Activated T-cell treated with anti-CD3 and anti-CD28 coated beads, Interleukin-2, amount 50 U/mL, for 48 hours (primary cell): ENCODE measurements at places on chromosomes 1 and 21.

GRCh38 chr1:207329469-207329868, 8.0 kb downstream of the CD55 start:
- no peak for DNase-seq

DNA sequence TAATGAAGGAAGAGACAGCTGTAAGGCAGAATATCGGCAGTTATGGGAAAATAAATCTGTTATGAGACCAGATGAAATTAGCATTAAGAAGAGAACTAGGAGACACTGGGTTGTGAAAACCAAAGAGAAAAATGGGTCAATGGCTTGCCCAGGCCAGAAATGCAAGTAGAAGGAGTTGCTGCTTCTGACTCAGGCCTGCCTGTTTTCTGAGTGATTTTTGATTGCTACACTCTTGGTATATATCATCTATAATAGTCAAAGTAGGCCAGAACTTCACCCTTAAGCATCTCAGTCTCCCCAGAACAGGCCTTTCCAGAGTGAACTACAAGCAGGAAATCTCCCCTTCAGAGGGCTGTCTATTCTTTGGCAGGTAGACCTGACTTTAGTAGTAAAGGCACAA, 107.0 kb downstream of the NRIP1 start:
- no peak for DNase-seq

- DNase-seq: no peak
Observed at GRCh38 chr1:86335916-86336315, 60.2 kb downstream of the ODF2L start.

DNA sequence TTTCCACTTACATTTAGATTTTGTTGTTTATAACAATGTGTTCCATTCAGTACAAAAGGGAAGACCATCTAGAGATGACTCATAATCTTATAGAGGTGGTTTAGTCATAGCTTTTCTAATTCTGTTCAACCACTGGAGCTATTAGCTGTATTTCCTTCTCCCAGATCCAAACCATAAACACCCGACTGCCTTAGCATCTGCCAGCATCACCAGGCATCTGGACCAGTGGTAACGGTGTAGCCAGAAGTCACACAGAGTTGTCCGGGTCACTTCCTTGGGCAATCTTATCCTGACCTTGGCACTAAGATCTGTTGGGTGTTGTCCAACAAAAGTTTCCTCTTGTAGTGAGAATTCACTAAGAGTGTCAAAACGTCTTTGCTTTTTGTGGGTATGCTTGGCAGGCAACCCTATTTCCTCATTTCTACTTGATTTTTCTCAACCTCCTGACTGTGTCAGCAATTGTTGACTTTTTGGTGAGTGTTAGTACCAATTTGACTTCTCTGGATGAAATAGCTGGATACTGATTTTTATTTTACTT, 372.1 kb upstream of the B3GALT2 start:
- peak; percentile 37 for DNase-seq

GRCh38 chr1:46489638-46490405, at the start of gene DMBX1:
Gene DMBX1, plus strand, starts transcription at chr1:46489836. Its CDS starts 17,175 bp downstream, at chr1:46507011.
- DNase-seq: peak; percentile 71

DNA sequence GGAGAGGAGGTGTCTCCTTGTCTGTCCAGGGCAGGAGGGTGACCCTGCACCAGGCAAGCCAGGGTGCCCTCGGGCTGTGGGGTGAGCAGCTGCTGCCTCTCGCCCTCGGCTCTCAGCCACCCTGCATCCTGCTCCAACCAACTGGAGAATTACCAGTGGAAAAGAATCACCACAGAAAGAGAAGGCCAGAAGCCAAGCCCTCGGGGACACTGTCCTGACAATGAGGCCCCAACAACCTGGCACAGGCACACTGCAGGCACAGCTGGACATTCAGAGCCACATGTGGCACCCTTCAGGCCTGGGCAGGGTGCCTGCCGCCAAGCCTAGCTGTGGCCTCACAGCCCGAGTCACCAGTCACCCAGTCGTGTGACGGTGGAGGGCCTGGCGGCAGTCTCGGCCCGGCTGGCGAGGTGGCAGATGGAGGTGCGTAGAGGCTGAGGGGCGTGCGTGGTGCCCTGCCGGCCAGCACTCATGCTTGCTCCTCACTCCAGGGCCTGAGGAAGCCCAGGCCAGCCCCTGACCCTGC, 12.0 kb downstream of the MEGF6 start:
- no peak for DNase-seq

GRCh38 chr1:229098903-229099578, 171.9 kb upstream of the RAB4A start:
- DNase-seq: no peak

GRCh38 chr1:201084295-201084694, 27.9 kb downstream of the CACNA1S start:
- no peak for DNase-seq

DNA sequence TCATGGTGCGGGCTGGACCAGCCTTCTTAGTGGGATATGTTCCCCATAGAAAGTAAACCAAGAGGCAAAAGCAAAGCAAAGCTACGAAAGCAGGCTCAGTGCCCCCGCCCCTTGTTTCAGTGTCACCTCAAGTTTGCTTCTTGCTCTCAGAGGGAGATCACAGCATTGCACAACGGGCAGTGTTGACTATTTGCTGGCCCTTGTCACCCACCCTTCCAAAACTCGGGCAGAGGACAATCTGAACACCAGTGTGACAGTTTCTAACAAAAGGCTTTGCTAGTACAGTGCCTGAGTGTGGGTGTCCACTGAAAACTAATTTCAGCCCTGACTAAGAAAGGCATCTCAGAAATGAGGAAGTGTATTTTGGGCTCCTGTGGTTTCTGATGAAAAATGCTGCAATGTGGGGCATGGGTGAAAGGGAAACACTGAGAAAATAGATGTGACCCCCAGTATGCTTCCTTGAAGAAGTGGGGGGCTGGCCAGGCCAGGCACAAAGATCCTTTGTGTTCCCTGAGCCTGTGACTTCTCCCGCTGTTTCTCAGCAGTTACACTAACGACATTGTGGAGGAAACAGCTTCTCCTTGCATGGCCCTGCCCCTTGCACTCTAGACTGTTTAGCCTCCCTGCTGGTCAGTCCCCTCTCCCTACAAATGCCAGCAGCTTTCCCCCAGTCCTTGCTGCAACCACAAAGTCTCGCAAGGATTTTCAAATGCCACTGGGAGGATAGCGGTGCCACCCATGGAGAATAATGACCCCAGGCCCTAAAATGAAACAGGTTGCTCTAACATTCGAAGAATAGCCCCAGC, 33.3 kb upstream of the KCNE1 start:
- DNase-seq: peak; percentile 49

- peak; percentile 43 for DNase-seq
Observed at GRCh38 chr1:43932786-43933385, 715 bp upstream of the ARTN start.
